Stimulated activated CD8-positive, alpha-beta memory T cell treated with anti-CD3 and anti-CD28 coated beads, Interleukin-4, amount 100 ng/mL, for 48 hours (primary cell): ENCODE measurements at places on chromosomes 5 and 9.
A peak's percentile ranks its signal among the peaks of the same experiment; 100 is the strongest.

DNA sequence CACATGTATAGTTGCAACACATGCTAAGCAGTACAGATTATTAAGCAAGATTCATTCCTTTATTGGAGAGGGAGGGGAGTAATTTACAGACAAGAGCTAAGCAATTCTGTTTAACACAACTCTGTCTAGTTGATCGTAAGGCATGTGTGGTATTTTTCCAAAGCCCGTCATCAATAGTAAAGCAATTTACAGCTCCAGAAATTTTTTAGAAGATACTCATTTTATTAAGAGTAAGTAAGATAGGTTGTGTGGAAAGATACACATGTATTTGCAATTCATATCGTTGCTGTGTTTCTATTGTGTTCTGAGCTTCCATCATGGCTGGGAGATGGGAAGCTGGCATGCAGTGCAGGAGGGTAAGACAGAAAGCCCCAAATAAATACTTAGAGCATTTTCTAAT lies 289.2 kb upstream of the TMEM161B start:
- no peak for DNase-seq

GRCh38 chr5:134965271-134965825 lies 2.4 kb upstream of the CATSPER3 start:
- DNase-seq: peak; percentile 36

DNA sequence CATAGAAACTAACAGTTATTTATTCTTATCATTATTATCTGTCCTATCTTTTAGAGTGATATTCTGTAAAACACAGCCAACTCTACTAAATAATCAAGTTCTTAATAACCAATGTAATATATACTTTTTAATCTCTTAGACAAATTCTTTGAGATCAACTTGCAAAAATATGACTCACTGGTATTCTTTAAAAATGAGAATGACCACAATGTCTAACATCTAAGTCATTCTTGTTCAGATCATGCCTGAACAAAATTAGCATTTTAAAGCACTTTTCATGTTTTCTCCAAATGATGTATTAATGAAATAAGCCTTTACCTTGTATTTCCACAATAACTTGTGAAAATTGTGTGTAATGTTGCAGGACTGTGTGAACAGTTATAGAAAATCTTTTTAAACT lies 356.9 kb upstream of the RGMB start:
- DNase-seq: no peak

- DNase-seq: no peak
Observed at GRCh38 chr5:93723681-93724080, 17.7 kb downstream of the POU5F2 start.

DNA sequence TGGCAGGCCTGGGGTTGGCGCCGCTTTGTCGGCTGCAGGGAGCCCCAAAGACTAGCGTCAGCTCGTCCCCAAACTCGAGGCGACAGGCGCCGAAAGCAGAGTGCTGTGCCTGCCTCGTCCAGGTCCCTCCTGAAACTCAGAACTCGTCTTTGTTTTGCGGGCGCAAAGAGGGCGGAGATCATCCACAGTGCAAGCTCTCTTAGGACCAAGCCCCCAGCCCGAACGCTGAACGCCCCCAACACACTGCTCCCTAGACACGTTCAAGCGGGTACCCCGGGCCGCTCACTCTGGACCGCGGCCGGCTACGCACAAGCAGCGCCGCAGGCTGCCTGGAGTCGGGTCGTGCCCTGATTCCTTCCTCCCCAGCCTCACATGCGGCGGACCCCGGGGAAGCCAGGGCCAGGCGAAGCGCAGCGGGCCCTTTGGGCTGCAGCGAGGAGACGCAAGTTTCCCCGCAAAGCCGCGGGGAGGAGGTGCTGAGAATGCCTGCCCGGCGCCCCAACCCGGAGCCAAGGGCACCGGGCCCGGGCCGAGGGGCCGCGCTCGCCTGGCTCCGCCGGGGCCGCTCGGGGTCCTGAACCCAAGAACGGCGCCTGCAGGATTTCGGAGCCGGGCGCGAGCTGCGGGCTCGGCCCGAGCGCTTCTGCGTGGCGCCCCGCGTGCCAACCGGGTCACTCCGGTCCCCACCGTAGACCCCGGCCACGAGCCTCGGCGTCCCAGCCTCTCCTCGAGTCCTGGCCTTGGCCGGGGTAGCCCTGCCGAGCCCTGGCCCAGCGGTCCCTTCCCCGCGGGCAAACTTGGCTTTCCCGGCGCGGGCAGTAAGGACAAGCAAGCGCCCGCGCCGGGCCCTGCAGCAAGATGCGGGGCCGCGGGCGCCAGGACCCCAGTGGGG lies 738 bp downstream of the FSTL4 start:
- DNase-seq: no peak

DNA sequence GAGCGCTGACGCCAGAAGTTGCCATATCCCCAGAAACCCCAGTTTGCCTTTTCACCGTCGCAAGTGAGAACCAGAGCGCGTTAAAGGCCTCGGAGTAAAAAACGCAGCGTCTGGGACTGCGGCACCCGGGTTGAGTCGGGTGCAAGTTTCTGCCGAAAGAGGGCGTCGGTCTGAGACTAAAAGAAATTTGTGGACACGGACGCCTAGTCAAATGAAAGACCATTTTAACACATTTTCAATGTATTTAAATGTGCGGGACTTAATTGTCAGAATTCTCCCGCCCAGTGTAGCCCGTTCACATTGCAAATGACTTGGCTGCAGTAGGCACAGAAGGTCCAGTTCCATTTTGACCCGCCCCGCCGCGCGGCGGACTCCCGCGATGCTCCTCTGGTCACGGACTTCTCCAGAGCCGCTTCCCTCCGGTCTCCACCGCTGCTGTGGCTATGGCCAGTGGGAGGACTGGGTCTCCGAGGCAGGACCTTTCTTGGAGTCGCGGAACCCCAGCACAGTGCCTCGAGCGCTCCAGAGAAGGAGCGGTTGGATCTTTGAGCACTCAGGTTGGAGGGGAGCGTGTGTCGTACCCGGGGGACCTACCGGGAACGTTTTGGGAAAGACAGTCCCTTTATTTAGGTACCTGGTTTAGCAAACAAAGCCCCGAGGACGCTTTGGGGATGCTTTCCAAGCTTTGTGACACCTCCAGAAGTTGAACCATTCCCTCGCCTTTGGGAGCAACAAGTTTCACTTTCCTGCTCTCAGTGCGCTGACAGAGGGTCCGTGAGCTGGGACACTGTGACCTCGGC lies 1.2 kb upstream of the NPR3 start:
- DNase-seq: peak; percentile 71

DNA sequence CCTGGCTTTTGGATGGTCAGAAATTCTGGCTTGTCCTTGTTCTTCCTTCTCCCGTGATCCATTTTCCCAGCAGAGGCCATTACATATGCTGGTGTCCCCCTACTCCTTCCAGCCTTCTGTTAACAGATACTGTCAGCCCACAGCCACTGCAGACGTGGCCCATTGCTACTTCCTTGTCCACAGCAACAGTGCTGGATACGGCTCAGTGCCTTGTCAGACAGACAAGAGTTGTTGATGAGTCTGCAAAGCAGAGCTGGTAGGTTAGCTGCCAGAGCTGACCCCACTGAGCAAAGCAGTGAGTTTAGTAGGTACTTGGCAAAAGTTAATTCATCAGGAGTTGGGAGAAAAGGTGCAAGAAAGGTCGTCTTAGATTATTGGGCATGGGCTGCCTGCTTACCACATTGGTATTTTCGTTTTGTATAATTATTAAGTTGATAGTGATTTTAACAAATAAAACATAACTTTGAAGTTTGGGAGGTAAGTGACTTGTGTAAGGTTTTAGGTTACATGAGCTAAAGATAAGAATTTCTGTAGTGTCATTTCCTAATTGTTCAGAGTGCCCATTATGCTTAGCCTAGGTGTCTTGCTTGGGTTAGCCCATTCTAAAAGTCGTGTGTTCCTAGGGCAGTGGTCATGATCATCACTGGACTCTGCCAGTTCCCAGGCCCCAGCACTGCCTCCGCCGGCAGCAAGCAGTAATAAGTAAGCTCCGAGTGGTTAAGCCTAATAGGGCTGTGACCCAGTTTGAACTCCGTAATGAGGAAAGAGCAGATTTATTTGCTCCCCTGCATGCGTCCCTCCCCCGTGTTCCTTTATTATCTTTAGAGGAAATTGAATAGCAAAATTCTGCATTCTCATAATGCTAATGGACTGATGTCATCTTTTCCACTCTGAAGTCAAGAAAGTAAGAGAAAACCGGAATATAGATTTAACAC lies 292.0 kb downstream of the FANCC start:
- DNase-seq: no peak

DNA sequence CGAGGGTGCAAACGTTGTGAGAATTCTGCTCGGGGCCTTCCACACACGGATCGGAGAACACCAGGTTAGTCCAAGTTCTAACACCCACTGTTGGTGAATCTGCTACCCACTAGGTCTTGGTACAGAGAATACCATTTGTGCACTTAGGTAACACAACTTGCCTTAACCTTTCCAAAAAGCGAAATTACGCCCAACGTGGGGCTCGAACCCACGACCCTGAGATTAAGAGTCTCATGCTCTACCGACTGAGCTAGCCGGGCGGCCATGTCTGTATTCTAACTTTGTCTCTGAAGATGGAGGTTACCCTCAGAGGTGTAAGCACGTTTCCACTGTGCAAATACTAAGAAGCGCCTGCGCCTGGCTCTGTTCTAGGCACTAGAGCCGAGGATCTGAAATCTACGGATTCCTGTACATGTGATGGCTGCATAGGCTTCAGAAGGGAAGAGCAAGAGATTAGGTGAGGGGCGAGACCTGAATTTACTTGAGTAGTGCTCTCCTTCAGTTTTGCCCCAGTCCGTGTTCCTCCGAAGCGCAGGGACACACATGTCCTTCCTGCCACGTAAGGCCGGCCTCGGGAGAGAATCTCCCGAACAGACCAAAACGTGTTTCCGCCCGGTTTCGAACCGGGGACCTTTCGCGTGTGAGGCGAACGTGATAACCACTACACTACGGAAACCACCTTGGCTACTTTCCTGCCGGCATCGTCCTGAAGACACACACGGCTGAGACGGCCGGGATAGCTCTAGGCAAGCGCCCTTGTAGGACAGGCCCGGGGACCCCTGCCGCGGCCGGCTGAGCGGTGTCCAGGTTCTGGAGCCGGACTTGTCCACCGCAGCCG lies 1.1 kb upstream of the TRIM41 start:
- peak; percentile 100 for DNase-seq

DNA sequence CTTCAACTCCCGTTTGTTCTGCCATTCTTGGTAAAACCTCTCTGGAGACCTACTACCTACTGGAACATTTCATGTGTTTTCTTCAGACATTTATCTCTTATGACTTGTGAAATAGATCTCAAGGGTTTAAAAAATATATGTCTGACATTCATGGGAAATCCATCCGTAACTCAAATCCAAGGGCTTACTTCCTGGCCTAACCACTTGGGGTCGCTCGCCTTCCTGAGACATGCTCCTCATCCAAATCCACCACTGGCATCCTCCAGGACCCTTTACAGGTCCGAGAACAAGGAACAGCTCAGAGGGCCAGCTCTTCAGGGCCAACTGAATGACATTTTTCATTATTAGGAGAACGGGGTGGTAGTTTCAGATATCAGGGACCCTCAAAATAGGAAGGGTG lies 235.1 kb upstream of the TUT7 start:
- no peak for DNase-seq

DNA sequence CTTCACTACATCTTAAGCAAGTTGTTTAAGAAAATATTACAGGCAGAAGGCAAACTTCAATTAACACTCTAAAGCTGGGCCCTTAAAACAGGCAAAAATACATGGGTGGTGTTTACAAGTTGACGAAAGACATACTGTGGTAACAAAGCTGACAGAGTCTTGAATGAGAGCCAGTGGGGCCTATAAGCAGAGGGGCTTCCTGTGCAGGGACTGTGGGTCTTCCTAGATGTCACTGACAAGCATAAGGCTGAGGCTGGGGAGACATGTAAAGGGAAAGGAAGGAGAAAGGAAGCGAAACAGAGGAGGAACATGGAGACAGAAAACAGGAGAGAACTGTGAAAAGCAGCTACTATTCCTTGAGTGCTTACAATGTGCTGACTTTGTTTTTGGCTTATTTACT lies 308.0 kb upstream of the RPS23 start:
- no peak for DNase-seq

- DNase-seq: no peak
Observed at GRCh38 chr9:93665128-93665636, 88.8 kb downstream of the PHF2 start.

DNA sequence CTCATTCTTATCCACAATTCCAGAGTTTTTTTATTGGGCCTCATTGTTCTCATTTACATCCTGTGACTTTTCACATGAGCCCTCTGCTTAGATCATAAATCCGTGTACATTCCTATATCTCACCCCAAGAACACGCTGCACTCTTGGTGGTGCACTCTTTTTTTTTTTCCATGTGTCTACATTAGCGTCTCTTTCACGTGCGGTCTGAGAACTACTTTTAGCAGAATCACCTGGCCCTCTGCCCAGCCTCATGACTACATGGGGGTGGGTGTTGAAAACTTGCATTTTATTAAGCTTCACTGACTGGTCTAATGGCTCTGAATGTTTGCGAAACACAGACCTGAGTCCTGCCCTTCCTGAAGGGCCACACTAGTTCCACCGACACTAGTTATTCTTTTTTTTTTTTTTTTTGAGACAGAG lies 18.6 kb downstream of the C9orf57 start:
- no peak for DNase-seq

DNA sequence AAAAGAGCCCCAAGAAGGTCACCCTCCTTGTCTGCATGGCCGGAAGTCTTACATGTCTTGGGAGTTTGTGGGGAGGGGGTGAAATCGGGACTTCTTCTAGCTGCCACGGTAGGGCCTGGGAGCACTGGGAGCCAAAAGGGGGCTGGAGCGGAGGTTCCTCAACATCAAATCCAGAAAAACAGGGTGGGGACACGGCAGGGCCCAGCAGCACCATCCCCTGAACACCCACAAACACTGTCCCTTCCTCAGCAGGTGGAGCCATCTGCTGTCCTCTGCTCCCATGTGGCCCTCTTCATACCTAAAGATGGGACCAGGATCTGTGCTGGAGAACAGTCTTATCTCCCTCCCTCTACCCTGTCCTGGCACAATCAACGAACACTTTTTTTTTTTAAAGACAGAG lies 2.7 kb downstream of the TERT start:
- no peak for DNase-seq

- DNase-seq: no peak
Observed at GRCh38 chr9:114343471-114344187, 14.0 kb downstream of the ORM2 start.

GRCh38 chr5:43191740-43192557 lies at the start of gene NIM1K:
Gene NIM1K, plus strand, starts transcription at chr5:43192225. Its CDS starts 53,551 bp downstream, at chr5:43245776.
- DNase-seq: peak; percentile 65

- DNase-seq: peak; percentile 52
Observed at GRCh38 chr9:97740848-97741821, 44.0 kb upstream of the XPA start.

- peak; percentile 85 for DNase-seq
Observed at GRCh38 chr9:129889941-129890717, 54.9 kb downstream of the USP20 start.

- DNase-seq: no peak
Observed at GRCh38 chr9:105320568-105320967, 76.1 kb downstream of the SLC44A1 start.
